ENCODE measurements at places on chromosomes 7 and 10. TPM values are rescaled to one million over a fixed set of nuclear protein-coding genes. Genes with fewer than 3 reads are reported as not detected.
A peak's percentile ranks its signal among the peaks of the same experiment; 100 is the strongest.

DNA sequence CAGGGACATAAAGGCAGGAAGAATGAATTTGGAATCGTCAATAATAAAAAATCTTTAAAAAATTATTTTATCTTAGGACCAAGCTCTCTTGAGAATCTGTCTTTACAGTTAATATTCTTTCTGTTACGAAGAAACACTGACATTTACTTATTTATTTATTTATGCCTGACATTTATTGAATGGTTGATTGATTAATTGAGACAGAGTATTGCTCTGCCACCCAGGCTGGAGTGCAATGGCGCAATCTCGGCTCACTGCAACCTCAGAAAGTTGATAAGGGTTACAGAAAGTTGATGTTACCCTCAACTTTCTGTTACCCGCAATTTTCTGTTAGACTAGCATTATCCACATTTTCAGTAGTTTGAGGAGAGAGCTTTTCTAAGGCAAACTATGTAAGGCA, 70.1 kb downstream of the CHCHD3 start:
- no peak for DNase-seq

GRCh38 chr10:103481974-103482531, 3.0 kb upstream of the CALHM3 start:
- peak; percentile 20 for DNase-seq

DNA sequence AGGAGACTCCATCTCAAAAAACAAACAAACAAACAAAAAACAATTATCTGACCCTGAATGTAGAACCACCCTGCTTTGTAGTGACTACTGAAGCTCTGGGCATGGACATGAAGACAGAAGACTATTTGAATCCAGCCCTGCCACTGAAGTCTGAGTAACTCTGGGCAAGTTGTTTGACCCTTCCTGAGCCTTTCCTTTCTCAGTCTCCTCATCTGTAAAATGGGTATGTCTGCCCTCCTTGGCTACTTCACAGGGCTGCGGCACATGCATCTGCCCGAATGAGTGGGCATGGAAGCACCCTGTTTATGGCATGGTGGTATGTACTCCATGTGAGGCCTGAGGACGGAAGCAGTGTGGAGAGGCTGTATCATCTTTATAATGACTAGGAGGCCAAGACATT, 22.2 kb upstream of the MALSU1 start:
- no peak for DNase-seq

DNA sequence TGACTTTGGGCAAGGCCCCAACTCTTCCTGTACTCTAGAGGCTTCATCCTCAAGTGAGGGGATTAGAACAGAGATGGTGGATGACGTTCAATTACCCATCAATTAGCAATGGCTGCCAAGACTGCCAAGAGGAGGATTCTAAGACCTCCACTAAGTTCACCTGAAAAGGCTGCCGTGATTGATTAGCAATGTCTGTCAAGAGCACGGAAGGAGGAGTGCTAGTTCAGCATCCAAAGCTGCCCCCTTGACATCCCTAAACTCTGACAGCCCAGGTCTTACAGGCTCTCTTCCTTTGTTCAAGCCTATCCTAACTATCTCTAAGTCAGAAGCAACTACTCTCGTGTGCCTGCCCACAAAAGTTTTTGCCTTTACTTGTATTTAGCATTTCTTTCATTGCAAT, 68.4 kb downstream of the FAM53B start:
- no peak for DNase-seq

DNA sequence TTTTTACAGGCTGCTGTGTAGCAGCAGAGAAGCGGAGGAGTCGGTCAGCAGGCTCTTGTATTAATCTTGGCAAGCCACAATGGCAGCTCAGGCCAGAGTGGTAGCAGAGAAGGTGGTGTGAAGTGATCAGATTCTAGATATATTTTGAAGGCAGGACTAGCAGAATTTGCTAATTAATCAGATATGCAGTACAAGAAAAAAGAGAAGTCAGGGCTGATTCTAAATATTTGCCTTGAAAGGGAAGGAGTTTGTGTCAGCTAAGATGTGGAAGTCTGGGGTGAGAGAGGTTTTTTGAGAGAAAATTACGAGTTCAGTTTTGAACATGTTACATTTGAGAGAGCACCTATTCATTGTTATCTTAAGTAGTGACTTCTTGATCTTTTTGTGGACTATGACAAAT, 176.3 kb downstream of the WNT2 start:
- no peak for DNase-seq

DNA sequence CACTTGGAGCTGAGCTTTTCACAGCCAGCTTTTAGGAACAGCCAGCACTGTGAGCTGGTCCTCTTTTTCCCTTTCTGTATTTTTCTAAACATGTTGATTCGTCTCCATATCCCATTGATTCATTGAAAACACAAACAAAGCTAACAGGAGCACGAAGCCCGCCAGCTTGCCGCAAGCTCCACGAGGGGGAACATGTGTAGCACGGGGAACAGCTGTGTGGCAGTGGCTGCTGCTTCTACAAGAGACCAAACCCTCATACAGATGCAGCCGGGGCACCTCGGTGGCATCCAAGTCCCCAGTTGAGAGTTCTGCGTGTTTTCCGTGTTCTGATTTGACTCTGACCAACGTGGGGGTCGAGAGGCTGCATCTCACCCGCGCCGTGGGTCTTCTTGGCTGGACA, 80.8 kb upstream of the SH2B2 start:
- no peak for DNase-seq

DNA sequence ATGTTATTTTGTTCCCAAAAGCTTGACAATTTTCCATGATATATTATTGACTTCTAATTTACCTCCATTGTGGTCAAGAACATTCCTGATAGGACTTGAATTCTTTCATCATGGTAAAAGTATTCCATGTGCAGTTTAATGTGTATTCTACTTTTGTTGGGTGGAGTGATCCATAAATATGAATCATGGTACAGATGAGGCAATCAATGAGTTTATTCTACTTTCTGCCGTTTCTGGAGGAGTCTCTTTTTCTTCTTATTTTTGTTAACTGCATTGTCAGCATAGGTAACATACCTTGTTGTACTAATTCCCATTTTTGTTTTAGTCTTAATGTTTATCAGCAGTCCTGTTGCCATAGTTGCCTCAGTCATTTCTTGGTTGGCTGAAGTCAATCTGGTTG, 69.6 kb downstream of the SHOC2 start:
- no peak for DNase-seq

GRCh38 chr10:6909905-6910560, 330.0 kb upstream of the PRKCQ start:
- DNase-seq: no peak

GRCh38 chr7:79998363-79998762, 136.3 kb upstream of the GNAI1 start:
- DNase-seq: no peak

DNA sequence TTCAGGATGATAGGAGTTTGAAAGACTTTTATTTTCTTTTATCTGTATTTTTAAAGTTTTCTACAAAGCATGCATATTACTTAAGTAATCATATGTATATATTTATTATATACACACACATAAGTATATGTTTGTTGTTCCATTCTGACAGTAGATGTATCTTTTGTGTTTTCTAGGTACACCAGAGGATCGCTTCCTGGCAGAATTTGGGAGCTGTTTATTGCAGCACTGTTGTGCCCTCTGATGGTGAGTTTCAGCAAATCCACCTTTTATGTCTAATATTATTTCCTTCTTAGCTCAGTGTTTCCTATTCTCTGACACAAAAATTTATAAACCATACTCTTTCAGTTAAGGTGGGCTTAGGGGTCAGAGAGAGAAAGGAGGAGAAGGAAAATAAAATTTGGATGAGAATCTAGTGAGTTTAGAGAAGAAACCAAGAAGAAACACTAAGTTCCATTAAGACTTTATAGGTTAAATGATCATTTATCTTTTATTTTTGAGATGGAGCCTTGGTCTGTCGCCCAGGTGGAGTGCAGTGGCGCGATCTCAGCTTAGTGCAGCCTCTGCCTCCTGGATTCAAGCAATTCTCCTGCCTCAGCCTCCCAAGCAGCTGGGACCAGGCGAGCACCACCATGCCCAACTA, 59.2 kb upstream of the OIT3 start:
- DNase-seq: peak; percentile 62

DNA sequence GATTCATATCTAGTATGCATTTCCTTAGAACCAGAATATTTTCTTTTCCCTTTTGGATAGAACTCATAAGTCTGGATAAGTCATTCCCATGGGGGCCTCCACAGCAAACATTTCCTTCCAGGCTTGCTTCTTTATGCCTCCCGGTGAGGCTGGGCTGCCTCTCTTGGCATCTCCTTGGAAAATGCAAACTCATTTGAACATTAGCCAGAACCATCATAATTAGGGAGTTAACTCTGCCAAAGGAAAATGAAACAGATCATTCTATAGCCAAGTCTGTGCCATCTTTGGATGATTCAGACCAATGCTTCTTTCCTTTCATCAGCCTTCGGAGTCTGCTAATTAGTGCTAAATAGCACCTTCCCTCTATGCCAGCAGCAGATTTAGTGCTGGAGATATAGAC, 81.1 kb downstream of the PLPP4 start:
- DNase-seq: no peak

GRCh38 chr7:130324306-130324943, 20.2 kb upstream of the CPA5 start:
- DNase-seq: no peak

DNA sequence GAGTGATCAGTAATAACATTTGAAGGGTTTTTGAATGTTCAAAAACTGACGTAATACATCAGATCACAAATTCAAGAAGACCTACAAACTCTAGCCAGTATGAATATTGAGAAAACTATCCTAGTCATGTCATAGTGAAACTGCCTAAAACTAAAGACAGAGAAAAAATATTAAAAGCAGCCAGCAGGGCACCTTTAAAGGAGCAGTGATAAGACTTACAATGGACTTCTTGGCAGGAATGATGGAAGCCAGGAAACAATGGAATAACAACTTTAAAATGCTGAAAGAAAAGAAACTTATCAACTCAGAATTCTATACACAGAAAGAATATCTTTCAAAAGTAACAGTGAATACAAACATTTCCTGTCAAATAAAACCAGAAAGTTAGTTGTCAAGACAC, 78.3 kb upstream of the CTBP2 start:
- no peak for DNase-seq

DNA sequence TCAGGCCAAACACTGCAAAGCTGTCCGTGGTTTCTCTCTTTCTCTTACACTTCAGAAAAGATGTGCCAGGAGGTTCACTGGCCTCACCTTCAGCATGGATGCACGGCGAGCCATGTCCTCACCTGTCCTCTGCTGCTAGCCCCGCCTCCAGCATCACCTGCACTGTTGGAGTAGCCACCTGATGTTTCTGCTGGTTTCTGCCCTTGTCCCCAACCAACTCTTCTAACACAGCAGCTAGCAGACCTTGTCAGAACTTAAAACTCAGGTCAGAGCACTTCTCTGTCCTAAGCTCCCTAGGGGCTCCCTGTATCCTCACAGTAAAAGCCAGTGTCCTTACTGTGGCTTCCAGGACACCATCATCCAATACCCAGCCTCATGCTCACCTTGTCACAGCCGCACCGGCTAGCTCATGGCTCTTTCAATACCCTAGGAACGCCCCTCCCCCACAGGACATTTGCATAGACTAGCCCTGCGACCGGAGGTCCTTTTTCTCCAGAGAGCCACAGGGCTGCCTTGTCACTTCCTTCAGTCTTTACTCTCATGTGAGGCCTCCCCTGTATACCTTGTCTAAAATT, 15.2 kb downstream of the PALD1 start:
- DNase-seq: no peak

DNA sequence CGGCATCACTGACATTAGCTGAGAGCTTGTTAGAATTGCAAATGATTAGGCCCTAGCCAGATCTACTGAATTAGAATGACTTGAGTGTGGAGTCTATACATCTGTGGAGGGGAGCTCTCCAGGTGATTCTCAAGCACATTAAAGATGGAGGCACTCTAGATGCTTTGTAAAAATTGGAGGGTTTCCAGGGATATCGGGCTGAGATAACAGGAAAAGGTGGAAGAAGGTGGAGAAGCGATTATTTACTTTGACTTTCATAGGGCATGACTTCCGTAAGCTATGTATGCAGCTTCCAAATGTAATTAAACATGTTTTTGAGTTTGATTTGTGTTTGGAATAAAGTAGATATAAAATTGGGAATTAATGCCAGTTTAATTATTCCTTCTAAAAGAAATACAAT, 235.0 kb upstream of the PTN start:
- DNase-seq: no peak

- no peak for DNase-seq
Observed at GRCh38 chr7:114229246-114229645, 185.4 kb upstream of the FOXP2 start.

- DNase-seq: no peak
Observed at GRCh38 chr10:91076991-91077548, 143.4 kb upstream of the PCGF5 start.

GRCh38 chr10:63348245-63348850, 117.4 kb downstream of the JMJD1C start:
- no peak for DNase-seq

Gene WDR91
- total RNA-seq: 7.6 TPM

Gene KEL
- total RNA-seq: not detected

Gene ERVW-1
- not detected for total RNA-seq

Gene DHX32
- total RNA-seq: 51.0 TPM

Gene CCDC7
- total RNA-seq: 6.9 TPM

Gene SLC18A3
- total RNA-seq: not detected

All from PC-9 (cell line).